ENCODE measurements at places on chromosomes 2 and 18. TPM values are rescaled to one million over a fixed set of nuclear protein-coding genes. Genes with fewer than 3 reads are reported as not detected.

DNA sequence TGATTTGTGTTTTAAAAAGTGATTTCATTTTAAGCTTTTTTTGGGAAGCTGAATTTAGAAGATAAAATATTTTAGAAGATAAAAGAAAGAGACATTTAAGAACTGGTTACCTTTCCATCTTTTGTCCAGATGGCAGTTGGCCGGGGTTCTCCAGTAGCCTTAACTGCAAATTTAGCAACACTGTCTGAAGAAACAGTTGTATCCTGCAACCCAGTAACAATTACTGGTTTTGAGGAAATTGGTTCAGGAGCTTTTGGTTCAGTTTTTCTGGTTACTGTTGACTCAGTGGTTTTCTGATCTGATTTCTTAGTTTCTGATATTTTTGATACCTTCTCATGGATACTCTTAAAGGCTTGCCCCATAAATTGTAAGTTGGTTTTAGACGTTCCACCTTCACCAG is 49.9 kb downstream of the PLEKHA3 start:
- DNase-seq = no peak

GRCh38 chr2:171160956-171161740 is 455 bp upstream of the TLK1 start:
- peak; percentile 79 for DNase-seq

ANKRD62 gene
- total RNA-seq = not detected

DNA sequence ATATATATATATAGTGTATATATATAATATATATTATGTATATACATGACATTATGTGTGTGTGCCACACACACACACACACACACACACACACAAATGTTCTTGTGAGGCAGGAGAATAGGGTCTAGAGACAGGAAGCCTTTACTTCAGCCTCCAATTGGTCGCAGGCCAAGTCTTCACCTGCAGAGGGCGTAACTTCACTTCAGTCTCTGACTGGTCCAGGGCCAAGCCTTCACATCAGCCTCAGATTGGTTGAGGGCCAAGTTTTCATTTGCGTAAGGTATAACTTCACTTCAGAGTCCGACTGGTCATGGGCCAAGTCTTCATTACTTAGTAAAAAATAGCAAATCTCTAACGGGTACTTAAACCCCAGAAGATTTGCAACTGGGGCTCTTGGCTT is 13.2 kb upstream of the SS18 start:
- peak; percentile 71 for DNase-seq

- DNase-seq = no peak
Measured at GRCh38 chr2:205464681-205465080, 217.6 kb upstream of the NRP2 start.

GRCh38 chr2:233976087-233976486 is 58.9 kb downstream of the TRPM8 start:
- DNase-seq = no peak

DNA sequence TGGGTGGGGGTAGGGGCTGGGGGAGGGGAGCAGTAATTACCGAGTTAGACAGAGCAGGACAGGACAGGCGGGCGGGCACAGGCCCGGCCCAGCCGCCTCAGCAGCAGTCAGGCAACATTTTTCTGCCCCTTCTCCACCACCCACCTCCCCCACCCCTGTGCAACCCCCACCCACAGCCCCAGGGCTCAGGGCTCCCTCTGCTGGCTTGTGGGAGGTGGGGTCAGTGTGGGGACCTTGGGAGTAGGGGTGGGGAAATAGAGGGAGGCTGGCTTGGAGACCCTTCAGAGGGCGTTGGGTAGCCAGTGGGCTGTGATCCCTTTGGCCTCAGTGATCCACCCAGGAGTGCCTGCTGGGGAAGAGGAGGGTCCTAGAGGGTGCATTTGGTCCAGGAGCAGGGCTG is 6.4 kb downstream of the WNT6 start:
- no peak for DNase-seq

DNA sequence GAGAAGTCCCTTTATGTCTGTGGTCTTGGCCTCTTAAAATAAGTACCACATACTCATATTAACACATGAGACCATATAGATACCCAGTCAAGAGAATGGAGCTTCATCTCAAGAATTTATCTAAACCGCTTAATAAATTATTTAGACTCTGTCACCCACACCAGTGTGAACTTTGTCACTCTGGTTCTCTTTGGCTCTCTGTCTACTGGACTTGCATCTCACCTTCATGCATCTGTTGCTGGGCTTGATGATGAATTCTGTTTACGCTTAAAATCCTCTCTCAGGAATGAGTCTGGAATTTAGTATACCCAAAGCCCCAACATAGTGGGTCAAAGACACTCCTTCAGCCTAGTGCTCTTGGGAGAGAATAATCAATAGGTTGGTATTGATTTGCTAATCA is 73.9 kb downstream of the SETBP1 start:
- DNase-seq = no peak

- DNase-seq = no peak
Measured at GRCh38 chr18:57619876-57620275, 1.8 kb downstream of the NARS1 start.

DNA sequence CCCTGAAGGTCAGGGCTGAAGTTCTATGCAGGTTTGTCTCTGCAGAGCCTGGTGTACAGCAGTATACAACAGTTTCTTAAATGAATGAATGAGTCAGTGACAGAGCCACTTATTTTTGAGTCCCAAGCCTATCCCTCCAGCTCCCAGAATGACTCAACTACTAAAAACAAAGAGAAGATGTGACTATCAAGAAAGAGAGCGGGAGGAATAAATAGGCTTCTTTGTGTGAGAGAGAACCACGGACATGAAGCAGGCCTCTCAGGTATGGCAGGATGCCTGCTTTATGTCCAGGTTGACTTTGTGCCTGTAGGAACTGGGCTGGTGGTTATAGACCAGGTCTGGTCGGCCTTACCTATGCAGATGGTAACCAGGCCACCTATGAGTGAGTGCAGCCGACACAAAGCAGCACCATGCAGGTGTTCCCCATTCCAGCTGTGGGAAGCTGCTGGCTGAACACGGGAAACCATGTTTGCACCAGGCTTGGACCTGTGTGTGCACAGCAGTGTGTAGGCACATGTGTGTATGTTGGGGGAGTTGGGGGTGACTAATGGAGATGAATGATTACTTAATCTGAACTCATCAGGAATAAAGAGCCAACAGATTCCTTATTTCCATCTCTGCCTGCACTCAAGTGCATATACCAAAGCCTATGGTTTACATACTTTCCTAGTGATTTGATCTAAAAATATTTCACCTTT is 171.0 kb downstream of the OSR1 start:
- DNase-seq = no peak

DPY30 gene
- total RNA-seq = 78.6 TPM

DNA sequence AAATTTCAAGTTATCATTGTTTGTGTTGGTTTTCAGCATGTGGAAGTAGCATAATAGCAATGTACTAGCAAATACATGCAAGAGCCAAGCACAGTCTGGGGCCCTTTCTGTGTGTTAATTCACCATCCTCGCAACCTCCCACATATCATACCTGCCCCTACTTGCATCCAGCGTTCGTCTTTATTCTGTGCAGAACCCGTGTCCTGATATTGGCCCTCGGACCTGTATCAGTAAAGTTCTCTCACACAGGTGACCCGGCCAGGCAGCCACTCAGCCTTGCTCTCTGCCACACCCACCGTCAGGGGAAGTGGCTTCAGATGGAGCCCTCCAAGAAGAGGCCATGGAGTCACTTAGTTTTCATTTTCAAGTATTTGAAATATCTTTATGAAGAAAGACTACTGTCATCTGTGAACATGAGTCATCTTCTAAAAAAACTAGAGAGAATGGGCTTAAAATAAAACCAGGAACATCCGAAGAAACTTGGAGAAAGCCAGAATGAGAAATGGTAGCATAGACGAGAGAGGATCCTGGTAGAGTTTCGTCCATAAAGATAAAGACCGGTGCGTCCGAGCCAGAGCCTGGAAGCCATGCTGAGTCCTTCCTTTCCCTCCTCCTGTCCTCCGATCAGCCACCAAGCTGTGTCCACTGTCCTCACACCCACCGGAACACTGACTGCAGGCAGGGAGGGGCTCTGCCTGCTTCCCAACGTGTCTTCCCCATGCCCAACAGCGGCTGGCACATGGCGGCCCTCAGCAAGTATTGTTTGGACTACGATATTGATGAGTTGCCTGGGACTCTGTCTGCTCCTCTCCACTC is 57.3 kb upstream of the RPL31 start:
- no peak for DNase-seq

MFSD2B gene
- total RNA-seq = not detected

GRCh38 chr2:65369574-65369973 is 62.8 kb downstream of the SPRED2 start:
- no peak for DNase-seq

DNA sequence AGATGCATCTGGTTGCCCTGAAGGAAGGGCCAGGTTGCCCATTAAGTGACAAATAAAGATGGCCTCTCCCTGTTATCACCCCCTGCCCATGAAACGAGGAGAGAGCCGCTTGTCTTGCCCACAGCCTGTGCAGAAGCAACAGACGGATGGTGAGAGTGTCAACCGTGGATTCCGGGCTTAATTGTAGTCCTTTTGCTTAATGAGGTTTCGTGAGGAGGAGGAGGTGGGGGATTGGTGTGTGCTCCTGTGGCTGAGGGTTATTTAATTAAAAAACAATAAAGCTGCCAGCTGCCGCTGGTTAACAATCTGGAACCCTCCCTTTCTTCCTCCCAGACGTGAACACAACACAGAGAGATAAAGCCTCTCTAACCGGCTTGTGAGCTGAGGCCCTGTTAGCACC is 188.0 kb upstream of the PARD3B start:
- DNase-seq = no peak

DNA sequence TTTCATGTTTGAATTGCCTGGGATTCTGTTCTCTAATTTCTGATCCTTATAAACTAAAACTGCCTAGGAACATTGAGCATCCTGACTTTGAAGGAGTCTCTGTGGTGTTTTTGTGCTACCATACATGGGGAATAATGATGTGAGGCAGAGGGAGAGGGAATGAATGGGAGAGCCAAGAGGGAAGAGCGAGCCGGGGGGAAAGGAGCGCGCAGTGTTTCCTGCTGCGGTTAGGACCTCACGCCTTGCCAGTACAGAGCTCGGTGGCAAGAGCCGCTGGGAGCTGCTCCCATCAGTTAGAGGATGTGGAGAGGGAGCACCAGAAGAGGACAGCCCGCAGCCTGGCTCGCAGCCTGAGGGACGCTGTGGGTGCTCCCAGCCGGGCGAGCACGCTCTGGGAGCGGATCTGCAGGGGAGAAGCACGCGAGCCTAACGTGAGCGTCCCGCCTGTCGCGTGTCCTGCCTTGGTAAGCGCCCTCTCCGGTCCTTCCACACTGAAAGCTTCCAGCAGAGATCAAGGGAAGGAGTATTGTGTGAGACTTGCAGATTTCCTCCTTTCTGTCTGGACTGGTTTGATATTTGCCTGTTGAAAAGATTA is 114.7 kb downstream of the FAM210A start:
- DNase-seq = peak; percentile 46

DNA sequence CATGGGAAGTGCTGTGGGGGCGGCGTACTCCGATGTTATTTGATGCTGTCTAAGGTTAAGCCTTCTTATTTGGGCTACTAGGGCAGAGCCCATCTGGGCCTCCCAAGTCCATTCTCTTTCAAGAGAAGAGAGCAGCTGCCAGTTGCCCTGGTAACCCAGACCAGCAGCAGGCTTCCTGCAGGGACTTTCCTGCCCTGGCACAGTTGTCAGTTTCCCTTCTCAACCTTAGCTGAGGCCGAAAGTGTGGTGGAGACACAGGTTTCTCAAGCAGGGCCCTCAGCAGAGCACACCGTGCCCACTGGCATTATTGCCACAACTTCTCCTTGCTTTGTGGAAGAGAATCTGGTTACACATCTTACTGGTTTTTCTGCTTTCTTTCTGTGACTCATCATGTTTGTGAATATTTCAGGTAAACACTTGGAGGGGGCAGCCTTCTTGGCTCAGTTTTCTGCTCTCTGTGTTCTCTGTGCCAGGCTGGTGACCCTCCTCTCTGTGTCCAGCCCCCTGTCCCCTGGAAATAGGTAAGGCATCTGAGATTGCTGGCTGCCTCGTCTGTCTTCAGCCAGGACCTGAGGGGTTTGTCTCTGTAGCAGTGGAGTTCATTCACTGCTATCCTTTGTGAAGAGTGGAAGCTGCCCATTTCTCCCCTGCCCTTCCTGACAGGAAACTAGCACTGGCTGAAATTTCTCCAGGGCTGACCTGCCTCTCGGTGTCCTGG is 111.0 kb downstream of the B3GNT2 start:
- peak; percentile 69 for DNase-seq
